Skin of body (tissue), 3 donors: ENCODE measurements at places on chromosomes 1 and 21. TPM values are rescaled to one million over a fixed set of nuclear protein-coding genes. Genes with fewer than 3 reads are reported as not detected.

TRABD2B gene
- 1.5 TPM for total RNA-seq

WDR64 gene
- not detected for total RNA-seq

- DNase-seq = no peak
These were observed 23.4 kb upstream of the PODN start for GRCh38 chr1:53038566-53038965.

GRCh38 chr1:16434501-16434900 is 2.7 kb downstream of the SPATA21 start:
- DNase-seq = no peak

- no peak for DNase-seq
These were observed 52.5 kb upstream of the CAMK1G start for GRCh38 chr1:209531006-209531405.

DNA sequence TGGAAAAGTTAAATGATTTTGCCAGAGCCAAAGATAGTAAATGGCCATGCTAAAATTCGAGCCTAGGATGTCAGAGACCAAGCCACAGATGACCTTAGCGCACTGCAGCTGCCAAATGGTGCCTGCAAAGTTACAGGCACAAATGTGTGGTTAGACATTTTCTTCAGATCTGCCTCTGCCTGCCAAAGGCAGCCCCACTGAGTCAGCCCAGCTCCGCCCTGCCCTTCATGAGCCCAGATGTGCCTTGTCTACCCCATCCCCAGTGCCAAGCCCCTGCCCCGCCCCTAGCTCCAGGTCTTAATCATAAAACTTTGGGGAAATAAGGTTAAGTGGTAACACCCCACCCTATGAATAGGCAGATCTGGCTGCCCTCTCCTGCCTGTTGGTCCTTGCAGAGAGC is 105.9 kb downstream of the DTL start:
- DNase-seq = no peak
